ENCODE measurements at places on chromosomes 1 and 21.

DNA sequence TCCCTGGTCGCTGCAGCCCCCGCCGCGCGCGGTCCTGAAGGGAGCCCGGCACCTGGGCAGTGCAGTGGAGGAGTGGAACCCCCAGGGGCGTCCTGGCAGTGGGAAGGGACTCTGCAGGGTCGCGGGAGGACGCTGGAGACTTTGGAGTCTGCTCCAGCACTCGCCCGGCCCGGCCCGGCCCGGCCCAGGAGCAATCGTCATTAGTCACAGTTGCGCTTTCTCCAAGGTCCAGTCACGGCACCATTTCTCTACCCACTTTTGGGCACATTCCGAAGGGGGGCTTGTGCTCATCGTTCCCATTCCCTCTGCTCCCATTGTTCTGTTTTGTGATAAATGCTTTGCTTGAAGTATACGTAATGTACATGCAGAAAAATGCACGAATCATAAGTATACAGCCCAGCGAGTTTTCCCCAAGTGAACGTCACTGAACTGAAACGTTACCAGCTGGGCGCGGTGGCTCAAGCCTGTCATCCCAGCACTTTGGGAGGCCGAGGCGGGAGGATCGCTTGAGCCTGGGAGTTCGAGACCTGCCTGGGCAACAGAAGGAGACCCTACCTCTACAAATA lies 999 bp downstream of the THAP3 start:
- no peak for DNase-seq

DNA sequence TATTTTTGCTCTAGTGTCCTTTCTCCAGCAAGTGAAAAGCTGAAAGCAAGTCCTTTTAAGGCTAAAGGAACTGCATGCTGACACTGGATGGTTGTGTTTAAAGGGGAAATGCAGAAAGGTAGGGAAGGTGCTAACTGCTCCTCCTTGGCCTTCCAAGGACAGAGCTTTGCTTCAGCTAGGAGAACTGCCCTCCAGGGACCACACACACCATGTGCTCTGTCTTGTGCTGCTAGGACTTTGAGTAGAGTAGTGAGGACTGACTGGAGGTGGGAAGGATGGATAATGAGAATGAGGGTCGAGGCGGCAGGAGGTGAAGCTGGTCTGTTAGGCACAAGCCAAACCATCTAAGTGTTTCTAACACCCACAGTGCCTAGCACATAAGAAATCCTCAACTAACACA lies 77.9 kb downstream of the WDR3 start:
- DNase-seq, result no peak

DNA sequence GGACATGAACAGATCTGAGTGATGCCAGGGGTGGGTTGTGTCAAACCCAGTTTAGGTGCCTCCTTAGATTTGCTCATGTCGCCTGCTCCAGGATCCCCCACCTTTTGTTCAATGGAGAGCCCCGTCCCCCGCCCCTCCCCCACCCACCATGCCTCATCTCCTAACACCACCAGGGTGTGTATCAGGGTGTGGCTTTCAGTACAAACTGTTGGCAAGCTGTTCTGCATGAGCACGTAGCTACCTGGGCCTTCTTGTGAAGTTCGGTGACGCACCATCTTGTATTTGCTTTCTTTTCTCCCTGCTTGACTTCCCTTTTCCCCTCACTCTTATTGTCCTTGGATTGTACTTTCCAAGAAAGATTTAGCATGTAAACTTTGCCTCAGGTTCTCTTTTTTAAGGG lies 94.8 kb downstream of the EBNA1BP2 start:
- no peak for DNase-seq

GRCh38 chr21:42641311-42642218 lies 11.9 kb upstream of the PDE9A start:
- no peak for DNase-seq

GRCh38 chr1:47424336-47424982 lies 8.4 kb downstream of the FOXE3 start:
- DNase-seq, result no peak

DNA sequence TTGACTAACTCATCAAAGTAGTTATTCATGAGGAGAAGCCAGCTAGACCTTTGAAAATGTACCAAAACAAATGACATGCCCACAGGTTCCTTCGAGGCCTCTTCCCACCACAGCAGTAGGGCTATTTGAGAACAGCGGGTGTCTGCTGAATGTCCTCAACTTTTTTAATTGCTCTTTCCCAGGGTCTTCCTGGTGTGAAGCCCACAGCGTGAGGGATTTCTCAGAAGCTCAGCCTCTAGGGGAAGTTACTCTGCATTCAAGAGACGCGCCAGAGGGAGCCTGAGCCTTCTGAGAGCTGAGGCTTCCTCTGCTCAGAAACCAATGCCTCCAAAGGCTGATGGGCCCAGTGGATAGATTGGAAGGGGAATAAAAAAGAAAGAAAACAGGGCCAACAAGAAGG lies 153.6 kb downstream of the OLFM3 start:
- DNase-seq, result no peak
